Activated T-helper 1 cell treated with Interleukin-2 at 50 U/mL for 16 hours (primary cell): ENCODE measurements at places on chromosomes 1 and 21.

DNA sequence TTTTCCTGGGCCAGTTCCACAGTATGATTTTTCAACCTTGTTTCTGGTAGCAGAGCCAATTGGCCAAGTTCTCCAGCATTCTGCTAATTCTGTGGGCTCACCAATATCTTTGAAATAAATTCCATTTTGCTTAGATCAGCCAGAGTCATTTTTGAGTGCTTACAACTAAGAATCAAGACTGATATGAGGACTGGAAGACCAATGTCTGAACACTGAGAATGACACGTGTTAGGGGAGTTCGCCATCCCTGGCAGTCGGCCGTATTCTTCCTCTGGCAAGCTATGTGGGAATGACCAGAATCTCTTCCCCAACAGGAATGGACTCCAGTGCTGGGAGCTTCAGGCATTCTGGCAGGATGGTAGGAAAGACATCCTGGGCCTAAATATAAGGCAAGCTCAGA lies 4.9 kb upstream of the TENT5C start:
- no peak for DNase-seq

- no peak for DNase-seq
Observed at GRCh38 chr1:227465256-227465655, 98.1 kb upstream of the ZNF678 start.

DNA sequence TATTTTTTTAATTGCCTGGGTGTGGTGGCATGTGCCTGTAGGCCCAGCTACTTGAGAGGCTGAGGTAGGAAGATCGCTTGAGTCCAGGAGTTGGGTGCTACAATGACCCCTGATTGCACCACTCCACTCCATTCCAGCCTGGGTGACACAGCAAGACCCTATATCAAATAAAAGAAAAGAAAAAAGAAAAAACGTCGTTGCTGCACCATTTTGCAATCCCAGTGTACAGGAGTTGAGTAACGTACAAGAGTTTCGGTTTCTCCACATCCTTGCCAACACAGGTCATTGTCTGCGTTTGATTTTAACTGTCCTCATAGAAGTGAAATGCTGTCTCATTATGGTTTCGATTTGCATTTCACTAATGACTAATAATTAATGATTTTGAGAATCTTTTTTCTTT lies 7.9 kb downstream of the ZNF684 start:
- no peak for DNase-seq

- DNase-seq, result no peak
Observed at GRCh38 chr1:190832511-190832910, 354.8 kb upstream of the BRINP3 start.

DNA sequence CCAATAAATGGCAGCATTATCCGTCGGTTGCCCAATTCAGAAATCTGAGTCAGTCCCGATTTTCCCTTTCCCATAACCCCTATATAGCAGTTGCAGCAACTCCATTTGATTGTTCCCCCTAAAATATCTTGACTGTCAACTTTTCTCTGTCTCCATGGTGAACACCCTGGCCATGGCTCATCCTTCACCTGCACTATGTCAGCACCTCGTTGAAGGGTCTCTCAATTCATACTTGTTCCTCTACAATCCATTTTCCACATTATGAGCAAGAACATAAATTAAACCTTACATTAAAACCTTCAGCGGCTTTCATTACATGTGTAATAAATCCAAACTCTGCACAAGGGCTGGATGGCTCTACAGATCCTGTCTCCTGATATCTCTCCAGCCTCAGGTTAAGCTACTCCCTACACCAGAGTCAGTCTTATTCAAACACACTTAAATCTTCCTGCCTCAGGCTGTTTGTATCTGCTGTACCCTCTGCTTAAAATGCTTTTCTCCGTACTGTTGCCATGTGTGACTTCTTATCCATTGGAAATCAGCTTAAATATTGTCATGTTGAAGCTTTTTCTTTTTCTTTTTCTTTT lies 87.3 kb downstream of the BACH1 start:
- no peak for DNase-seq

- no peak for DNase-seq
Observed at GRCh38 chr1:161848676-161849075, 82.6 kb downstream of the ATF6 start.

DNA sequence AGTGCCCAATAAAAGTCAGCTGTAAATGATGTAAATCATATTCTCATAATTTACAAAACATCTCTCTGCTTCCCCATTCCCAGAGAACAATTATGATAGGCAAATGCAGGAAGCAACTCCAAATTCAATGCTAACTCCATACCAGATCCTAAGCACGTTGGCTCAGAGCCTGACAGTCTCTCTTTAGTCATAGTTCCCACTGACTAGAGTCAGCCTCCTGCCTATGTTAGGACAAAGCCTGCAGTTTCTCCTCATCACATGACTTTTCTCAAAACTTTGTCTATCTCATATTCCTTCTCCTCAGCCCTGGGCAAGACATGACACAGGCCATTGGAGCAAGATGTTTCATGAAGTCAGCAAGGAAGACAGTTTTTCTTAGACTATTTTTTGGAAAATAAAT lies 101.5 kb upstream of the COL24A1 start:
- no peak for DNase-seq

GRCh38 chr1:178126741-178127185 lies 32.9 kb downstream of the RASAL2 start:
- DNase-seq, result no peak

GRCh38 chr1:9008236-9008635 lies 18.0 kb downstream of the SLC2A7 start:
- no peak for DNase-seq

DNA sequence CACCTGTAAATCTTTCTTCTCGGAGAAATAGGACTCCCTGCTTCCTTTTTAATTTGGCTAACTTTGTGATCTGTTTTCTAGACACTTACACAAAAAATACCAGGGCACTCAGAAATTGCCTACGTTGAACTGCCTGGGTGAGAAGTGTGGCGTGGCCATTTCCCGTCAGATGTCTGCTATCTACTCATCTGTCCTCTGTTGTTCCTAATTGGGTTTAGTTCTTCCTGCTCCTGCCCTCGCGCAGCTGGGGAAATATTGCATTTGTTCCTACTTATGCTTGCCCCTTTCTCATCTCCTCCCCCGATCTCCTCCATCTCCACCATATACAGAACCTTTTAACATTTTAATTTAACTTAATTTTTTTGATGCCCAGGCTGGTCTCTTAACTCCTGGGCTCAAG lies 55.1 kb downstream of the CD58 start:
- DNase-seq, result no peak

DNA sequence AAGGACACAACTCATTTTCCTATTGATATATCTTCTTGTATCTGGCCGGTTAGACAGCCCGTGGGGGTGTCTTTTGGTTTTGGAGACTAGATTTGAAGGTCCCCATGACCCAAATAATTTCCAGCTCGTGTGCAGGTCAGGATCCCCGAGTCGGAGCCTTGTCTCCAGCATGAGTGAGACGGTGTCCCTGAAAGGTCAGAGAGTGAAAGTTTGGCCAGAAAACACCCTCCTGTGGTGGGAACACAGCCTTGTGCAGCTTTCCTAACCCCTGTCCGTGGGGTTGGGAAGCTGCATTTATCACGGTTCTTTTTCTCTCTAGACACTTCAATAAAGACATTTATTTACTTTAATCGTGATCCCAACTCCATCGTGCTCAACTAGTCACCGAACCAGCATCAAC lies 17.6 kb downstream of the COQ8A start:
- DNase-seq, result no peak

- DNase-seq, result no peak
Observed at GRCh38 chr21:29308456-29308783, 9.7 kb downstream of the BACH1 start.
